Activated CD4-positive, alpha-beta T cell treated with anti-CD3 and anti-CD28 coated beads, Interleukin-2, amount 50 U/mL, for 16 hours (primary cell): ENCODE measurements at places on chromosomes 7 and 10.

DNA sequence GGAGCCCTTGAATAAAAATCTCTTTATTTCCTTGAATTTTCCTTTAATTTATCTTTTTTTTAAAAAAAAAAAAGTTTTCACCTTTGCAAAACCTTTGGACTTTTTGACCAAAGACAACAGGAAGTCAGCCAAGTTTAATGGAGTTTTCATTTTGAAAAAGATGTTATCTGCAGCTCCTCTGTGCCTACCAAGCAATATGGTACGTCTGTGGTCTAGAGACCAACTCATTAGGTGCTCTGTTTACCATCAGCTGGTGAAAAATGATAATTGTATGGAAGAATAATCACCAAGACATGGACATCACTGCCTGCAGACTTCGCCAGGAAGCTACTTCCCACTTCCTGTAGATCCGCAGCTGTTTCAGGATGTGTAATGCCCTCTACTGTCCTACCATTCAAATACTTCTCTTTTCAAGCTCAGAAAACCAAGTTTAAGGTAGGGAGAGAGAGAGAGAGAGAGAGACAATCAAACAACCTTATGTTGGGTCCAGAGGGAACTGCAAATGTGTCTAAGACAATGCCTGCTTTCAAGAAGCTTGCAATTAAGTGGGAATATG lies 18.7 kb downstream of the PLXNA4 start:
- DNase-seq: no peak

DNA sequence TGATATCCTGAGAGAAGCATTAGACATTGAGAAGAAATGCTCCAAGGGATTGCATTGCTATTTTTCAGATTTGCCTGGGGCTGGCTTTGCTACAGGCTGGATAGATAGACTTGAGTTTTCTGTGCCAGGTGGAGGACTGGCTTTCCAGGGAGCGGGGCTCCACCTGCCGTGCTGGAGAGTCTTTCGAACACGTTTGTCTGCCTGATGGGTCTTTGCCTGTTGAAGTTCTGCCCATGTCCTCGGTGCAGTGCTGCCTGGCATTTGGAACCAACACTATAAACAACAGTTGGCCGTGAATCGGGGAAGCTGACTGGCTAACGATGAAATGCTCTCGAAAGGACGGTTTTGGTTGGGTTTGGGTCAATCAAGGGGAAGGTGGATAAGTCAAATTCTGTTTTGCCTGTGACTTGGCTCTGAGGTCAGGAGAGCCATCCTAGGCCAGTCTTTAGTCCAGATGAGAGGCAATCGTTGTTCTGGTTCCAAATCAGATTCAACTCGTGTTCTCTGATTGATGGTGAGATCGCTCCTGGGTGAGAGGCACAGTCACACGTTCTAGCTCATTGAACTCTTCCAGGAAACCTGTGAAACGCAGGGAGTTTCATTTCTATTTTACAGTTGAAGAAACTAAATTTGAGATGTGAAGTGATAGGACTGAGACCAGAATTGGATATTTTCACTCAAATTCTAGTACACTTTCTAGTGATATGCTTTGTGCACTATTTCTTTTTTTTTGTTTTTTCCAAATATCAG lies 599.0 kb downstream of the TYW1 start:
- no peak for DNase-seq

DNA sequence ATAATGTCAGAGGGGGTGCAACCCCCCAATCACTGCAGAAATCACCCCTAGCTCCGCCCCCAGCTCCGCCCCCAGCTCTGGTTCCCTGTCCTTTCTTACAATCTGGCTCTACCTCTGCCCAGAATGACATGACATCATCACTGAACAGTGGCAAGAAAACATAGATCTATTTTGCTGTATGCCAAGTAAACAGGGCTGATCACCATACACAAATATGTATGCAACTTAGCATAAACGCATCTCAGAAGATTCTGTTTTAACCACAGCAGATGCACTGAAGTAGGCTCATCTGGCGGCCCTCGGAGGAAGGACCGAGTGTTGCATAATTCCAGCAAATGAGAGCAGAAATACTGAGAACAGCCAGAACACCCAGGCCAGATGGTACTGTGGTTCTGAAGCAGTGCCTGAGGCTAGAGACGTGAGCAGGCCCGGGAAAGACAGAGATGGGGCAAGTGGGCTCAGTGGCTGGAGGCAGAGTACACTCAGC lies 293.3 kb upstream of the KLF14 start:
- DNase-seq: peak; percentile 73

GRCh38 chr7:56493704-56494450 lies 377.7 kb upstream of the NUPR2 start:
- DNase-seq: no peak

GRCh38 chr10:24256619-24257107 lies 47.7 kb downstream of the KIAA1217 start:
- no peak for DNase-seq

DNA sequence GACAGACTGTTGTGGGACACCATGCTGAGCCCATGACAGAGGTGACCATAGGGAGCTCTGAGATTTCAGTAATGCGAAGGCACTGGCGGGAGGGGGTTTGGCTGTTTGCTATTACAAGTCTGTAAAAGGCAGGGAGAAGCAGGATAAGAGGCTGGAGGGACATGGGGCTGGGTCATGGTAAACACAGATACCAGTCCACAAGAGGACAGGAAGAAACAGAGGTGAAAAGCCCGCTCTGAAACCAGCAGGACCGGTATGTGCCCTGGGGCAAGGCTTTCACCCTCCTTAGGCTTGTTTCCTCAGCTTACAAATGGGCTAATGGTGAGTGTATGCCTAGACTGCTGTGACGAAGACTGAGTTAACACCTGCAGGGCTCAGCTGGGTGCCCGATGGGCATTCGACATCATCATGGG lies 34.1 kb downstream of the ANXA11 start:
- DNase-seq: no peak
